ENCODE measurements at places on chromosomes 5 and 9. TPM values are rescaled to one million over a fixed set of nuclear protein-coding genes. Genes with fewer than 3 reads are reported as not detected.

Gene KCNIP1
- not detected for total RNA-seq

Gene IRX1
- total RNA-seq: not detected

Gene PAEP
- not detected for total RNA-seq

Gene PCDHA2
- not detected for total RNA-seq

Gene VCAN
- total RNA-seq: 84.9 TPM

Gene NME5
- total RNA-seq: 1.6 TPM

Gene CXCL14
- total RNA-seq: not detected

Gene SLC25A2
- total RNA-seq: not detected

Gene FOXD4L5
- total RNA-seq: not detected

Gene IFNA1
- not detected for total RNA-seq

Gene NFIL3
- total RNA-seq: 22.0 TPM

Gene SOHLH1
- total RNA-seq: not detected

Gene TIFAB
- not detected for total RNA-seq

Gene KIF20A
- 103 TPM for total RNA-seq

Gene UBAP1
- 22.9 TPM for total RNA-seq

Gene TEK
- total RNA-seq: 2.2 TPM

Gene CAMK4
- 8.6 TPM for total RNA-seq

Gene PCDHA9
- total RNA-seq: not detected

Gene CCNI2
- not detected for total RNA-seq

Gene SMIM32
- total RNA-seq: not detected
